A172 (cell line): ENCODE measurements at places on chromosomes 2 and 18. TPM values are rescaled to one million over a fixed set of nuclear protein-coding genes. Genes with fewer than 3 reads are reported as not detected.

RIT2 gene
- total RNA-seq: 0.12 TPM in 1 of 2 replicates, not detected in the other

CCL20 gene
- total RNA-seq: not detected in 2 replicates

FNDC4 gene
- 8.2 and 13.4 TPM in 2 replicates for total RNA-seq

OR6B2 gene
- total RNA-seq: not detected in 2 replicates

UNC50 gene
- total RNA-seq: 79.9 and 87.2 TPM in 2 replicates

DRC1 gene
- 0.43 TPM in 1 of 2 replicates, not detected in the other for total RNA-seq

NEUROD1 gene
- total RNA-seq: not detected in 2 replicates

LRRTM1 gene
- not detected in 2 replicates for total RNA-seq

HRH4 gene
- total RNA-seq: not detected in 2 replicates

RBMS1 gene
- total RNA-seq: 68.6 and 83.7 TPM in 2 replicates

TNFAIP6 gene
- 0.21 and 2.0 TPM in 2 replicates for total RNA-seq

RASGRP3 gene
- total RNA-seq: 30.6 and 41.5 TPM in 2 replicates

CGREF1 gene
- total RNA-seq: 0.17 and 0.40 TPM in 2 replicates

CPLX4 gene
- total RNA-seq: not detected in 2 replicates

FBLN7 gene
- 1.5 and 2.9 TPM in 2 replicates for total RNA-seq

ZNF892 gene
- total RNA-seq: 0.41 TPM in 1 of 2 replicates, not detected in the other

GRHL1 gene
- 0.57 and 3.8 TPM in 2 replicates for total RNA-seq

FBXO15 gene
- 0.31 and 0.74 TPM in 2 replicates for total RNA-seq

FAM110C gene
- not detected in 2 replicates for total RNA-seq

NEU2 gene
- total RNA-seq: not detected in 2 replicates

TMEM163 gene
- 0.43 and 0.91 TPM in 2 replicates for total RNA-seq

CTNNA2 gene
- 0.31 and 0.41 TPM in 2 replicates for total RNA-seq

CD8B2 gene
- not detected in 2 replicates for total RNA-seq

LYG2 gene
- total RNA-seq: not detected in 2 replicates

DAW1 gene
- 1.7 and 2.0 TPM in 2 replicates for total RNA-seq

TMEM169 gene
- total RNA-seq: 0.48 and 0.52 TPM in 2 replicates

SLC30A3 gene
- 3.2 and 6.5 TPM in 2 replicates for total RNA-seq

HTR2B gene
- total RNA-seq: 0.07 TPM in 1 of 2 replicates, not detected in the other

ADNP2 gene
- 17.9 and 18.6 TPM in 2 replicates for total RNA-seq

OLA1 gene
- total RNA-seq: 198 and 294 TPM in 2 replicates

TUBA4B gene
- total RNA-seq: not detected in 2 replicates

SIX3 gene
- not detected in 2 replicates for total RNA-seq

TRIM43 gene
- total RNA-seq: not detected in 2 replicates

PDE1A gene
- total RNA-seq: 1.4 TPM in 1 of 2 replicates, not detected in the other
